ENCODE measurements at places on chromosomes 6 and 20.

GRCh38 chr6:24867104-24867703 lies 68.5 kb upstream of the ARMH2 start:
- DNase-seq = no peak

DNA sequence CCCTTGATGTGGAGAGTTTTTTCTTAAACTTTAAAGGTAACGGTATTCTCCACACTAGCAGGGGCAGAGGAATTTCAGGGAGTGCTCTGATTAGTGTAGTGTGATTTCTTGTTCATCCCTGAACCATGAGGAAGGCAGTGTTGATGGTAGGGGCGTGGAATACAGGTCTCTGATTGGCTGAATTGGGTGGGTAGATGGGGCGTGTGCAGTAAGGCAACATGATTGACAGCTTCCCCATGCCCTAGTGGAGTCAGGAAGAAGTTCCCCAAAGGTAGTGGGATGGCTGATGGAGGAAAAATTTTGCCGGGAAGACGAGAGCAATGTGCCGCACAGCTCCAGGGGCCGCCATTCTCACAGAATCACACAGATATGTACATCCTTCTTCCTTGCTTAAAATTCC lies 97.4 kb upstream of the SALL4 start:
- DNase-seq = no peak

DNA sequence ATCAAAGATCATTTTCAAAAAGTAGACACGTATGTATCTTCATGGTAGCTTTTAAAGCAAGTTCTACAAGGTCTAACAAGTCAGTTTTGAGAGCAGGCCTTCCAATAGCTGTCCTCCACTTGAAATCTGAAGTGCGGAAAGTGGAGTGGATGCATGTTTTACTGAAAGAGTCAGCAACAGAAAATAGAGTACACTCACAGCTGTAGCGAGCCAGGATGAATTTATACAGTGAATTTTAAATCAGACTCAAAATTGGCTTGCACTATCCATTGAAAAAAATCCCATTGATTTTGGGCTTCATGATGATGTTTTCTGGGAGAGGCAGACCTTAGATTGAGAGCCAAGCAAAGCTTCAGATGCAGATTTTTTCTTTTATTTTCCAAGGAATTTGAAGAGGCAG lies 80.6 kb downstream of the GJA10 start:
- DNase-seq = no peak

DNA sequence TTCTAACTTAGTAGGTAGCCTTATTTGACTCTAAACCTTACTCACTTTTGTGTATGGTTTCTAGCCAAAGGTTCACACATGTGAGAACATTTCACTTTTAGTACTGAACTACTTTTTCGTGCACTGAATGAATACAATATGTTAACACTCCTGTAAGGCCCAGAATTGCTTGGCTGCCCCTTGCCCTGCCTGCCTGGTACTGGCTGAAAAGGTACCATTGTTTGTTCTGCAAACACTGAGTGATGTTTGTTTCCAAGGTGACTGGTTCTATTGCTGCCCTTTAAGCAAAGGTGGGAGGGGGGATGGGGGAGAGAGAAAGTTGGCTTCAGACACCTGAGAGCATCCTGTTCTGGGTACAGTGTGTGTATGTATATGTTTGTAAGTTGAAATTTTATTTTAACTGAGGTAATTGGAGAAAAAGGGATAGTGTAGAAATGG lies 31.2 kb downstream of the RREB1 start:
- no peak for DNase-seq

DNA sequence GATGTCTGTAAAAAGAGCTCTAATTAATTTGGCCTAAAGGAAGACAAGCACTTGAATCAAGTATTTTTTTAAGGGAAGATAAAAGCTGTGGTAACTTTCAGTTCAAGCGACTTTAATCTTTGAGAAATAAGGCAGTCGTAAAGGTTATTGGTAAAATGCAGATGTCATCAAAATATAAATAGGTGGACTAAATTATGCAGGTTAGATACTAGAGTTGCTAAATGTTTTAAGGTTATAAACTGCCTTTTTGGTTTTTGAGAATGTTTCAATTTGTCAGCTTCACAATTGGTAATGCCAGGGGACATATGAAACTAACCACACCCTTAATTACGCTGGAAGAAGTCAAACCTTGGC lies 159.5 kb upstream of the OLIG3 start:
- DNase-seq = no peak

GRCh38 chr6:77368660-77369313 lies 94.5 kb downstream of the HTR1B start:
- DNase-seq = no peak

- DNase-seq = no peak
These were observed 807 bp upstream of the OTOR start for GRCh38 chr20:16747291-16747811.

- no peak for DNase-seq
These were observed 30.0 kb upstream of the AKIRIN2 start for GRCh38 chr6:87731818-87732661.

- no peak for DNase-seq
These were observed 191.2 kb upstream of the PDE10A start for GRCh38 chr6:165854061-165854862.

Data from activated T-helper 1 cell treated with anti-CD3 and anti-CD28 coated beads, Interleukin-2, amount 50 U/mL, for 16 hours (primary cell).